Stimulated activated CD8-positive, alpha-beta memory T cell treated with anti-CD3 and anti-CD28 coated beads, Interleukin-4, amount 100 ng/mL, for 48 hours (primary cell): ENCODE measurements at places on chromosomes 1 and 21.

- no peak for DNase-seq
Measured at GRCh38 chr1:12415038-12415466, 185.2 kb downstream of the VPS13D start.

DNA sequence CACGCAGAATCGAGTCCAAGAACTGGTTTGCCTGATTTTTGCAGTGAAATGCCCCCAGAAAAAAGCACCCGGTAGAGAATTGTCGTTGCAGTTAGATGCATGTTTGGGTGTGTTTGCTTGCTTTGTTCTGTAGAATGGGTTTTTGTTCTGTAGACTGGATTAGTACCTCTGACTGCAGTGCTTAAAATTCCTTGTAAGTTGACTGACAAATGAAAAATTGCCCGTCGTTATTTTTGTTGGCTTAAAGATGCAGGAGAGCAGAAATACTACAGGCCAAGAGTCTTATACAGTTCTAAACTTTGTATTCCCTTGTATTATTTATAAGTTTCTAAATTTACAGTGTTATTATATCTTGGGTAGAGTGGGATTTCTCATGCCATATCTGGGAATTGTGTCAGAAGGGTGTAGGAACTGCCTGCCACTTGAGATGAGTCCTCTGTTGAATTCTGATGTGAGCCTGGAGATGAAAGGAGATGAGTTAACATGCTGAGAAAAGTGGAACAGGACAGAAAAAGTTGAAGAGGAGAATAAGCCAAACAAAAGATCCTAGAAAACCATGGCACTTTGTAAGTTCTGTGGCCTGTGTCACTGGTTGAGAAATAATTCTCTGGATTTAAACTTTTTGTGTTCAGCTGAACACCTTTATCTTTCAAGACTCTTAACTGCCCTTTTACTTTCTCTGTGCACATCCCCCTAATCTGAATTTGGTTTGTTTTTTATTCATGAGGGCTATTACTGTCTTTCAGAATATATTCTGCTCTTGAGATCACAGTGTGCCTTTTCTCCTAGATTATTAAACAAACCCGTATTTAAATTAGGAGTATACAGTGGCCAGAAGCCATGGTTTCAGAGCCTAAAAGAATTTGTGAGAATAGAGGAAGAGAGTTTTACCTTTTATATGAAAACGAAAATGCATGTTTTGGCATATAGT lies 1.4 kb downstream of the DESI2 start:
- no peak for DNase-seq

GRCh38 chr1:23422241-23422877 lies 2.2 kb downstream of the TCEA3 start:
- peak; percentile 59 for DNase-seq

GRCh38 chr1:40312238-40313205 lies 4.6 kb downstream of the COL9A2 start:
- DNase-seq, result no peak

DNA sequence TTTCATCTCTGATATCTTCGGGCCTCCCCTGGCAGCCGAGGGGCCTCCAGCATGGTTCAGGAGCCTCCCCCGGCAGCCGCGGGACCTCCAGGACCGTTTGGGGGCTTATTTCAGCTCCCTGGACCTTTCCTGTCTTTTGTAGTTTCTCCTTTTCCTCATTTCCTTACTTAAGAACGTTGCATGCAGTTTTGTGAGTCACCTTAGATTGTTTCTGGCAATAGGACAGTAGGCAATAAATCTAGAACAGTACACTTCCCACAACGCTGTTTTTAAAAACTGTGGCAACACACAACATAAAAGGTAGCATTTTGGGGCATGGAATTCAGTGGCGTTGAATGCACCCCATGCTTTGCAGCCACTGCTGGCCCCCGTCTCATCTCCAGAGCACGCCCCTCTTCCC lies 24.4 kb downstream of the FAAP20 start:
- no peak for DNase-seq

DNA sequence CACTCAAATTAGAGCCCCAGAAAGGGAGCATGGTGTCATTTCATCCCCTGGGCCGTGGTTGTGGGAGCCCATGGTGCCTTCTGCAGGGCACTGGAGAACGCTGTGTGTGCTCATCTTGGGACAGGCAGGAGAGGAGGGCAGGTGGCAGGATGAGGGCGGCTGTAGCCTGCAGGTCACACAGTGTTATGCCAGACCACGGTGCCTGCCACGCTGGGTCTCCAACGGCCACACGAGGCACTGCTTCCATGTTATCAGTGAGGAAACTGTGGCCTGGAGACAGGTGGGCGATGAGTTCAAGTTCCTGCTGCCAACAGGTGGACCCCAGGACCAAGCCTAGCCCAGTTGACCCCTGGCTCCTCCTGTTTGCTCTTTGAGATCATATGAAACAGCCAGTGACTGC lies 21.0 kb downstream of the ABCG1 start:
- DNase-seq, result no peak

DNA sequence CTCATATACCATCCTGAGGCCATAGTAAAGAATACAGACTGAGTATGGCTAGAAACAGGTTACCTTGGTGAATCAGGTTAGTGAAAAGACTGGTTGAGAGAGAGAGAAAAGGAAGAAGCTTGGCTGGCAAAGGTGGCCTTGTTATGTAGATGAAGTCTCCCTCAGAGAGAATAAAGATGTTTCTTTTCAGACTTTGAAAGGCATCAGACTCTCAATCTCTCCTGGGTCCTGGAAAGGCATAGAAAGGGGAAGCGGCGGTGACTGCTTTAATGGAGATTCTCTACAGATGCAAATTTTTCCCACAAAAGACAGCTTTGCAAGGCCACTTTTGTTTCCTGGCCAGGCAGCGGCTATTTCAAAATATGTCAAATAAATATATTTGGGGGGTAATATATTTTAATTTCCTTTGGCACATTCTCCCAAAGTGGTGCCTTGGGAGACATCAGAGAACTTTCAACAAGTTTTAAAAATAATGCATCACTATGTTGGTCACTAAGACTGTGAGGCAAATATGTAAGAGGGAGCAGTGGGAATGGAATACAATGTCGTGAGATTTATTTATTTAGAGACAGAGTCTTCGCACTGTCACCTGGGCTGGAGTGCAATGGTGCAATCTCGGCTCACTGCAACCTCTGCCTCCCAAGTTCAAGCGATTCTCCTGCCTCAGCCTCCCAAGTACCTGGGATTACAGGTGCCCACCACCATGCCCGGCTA lies 46.1 kb downstream of the NPHS2 start:
- DNase-seq, result no peak

DNA sequence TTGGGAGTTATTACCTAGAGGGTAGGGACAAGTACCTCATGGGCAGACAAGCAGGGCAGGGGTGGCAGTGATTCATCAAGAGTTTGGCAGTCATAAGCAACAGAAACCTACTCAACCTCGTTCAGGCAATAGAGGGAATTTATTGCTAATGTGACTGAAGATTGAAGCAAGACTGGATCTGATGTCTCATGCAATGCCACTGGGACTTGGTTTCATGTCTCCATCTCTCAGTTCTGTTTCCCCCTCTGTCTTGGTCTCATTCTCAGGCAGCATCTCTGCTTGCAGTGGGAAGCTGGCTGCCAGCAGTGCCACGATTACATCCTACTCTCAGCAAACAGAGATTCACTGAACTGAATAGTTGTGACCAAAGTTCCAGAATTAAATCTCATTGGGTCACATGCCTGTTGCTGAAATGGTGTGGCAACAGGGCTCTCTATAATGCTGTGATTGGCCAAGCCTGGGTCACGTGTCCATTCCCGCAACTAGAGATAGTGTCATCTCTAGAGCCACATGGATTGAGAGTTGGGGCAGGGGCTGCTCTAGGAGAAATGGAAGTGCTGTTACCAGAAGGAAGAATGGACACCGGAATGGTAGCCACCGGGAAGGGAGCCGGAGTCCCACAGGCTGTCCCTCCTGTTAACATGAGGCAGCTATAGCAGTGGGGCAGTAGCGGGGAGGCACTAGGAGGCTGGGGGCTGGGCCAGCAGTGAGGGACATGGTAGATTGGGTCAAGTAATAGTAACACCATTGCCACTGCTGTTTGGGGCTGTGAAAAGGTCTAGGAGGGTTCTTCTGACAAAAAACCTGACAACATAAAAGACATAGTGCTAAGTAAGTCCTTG lies 3.9 kb upstream of the CDC42 start:
- peak; percentile 58 for DNase-seq

GRCh38 chr1:115237507-115237906 lies 100.5 kb downstream of the NGF start:
- DNase-seq, result no peak

DNA sequence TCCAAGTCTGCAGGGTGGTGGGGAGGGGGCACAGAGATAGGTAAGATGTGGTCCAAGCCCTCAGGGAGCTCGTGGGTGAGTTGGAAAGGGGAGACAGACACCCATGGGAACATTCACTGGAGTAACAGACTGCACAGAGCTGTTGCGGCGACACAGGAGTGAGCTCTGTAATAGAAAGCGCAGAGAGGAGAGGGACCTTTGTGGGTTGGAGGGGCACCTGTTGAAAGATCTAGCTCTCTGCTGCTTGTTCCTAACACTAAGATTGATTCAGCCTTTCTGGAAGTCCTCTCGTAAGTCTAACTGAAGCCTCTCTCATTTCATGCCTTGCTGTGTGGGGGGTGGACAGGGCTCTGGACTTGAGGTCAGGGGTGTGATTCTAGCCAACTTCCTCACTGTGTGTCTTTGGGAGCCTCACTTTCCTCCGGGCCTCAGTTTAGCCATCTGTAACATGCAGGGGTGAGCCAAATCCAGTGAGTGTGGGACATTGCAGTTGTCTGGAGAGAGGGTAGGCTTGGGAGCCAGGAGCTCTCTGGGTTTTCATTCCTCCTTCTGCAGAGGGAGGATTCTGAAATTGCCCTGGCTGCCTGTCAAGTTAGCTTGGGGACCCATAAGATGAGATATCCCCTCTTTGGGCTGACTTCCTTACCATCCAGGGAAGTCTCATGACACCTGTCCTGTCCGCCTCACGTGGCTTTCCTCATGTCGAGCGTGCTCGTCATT lies 2.0 kb upstream of the ACOT11 start:
- no peak for DNase-seq

DNA sequence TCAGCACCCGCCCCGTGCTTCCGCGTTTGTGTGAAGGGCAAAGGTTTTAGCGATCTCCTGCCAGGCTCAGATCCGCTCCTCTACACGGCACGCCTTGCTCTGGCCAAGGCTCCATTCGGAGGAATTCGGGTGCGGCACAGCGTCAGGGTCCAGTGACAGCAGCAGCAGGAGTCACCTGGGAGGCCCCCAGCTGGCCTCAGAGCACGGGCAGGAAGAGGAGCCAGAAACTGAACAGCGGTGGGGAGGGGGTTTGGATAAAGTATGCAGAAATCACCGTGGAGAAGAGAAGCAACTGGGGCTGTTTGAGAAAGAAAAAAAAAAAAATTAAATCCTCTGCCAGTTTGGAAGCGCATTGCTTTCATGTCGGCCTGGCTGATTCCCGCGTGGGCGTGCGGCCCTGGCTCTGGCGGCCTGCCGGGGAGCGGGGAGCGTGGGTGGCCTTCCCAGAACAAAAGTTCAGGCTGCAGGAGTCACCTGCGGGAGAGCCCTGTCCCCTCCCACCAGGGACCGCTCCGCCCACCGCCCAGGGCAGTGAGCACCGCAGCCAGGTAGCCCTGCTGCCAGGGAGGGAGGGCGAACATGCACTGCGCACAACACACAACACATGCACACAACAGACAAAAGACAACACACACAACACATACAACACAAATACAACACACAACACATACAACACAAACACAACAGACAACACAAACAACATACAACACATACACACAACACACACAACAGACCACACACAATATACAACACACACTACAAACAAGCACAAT lies 107.6 kb downstream of the ETS2 start:
- DNase-seq, result no peak

DNA sequence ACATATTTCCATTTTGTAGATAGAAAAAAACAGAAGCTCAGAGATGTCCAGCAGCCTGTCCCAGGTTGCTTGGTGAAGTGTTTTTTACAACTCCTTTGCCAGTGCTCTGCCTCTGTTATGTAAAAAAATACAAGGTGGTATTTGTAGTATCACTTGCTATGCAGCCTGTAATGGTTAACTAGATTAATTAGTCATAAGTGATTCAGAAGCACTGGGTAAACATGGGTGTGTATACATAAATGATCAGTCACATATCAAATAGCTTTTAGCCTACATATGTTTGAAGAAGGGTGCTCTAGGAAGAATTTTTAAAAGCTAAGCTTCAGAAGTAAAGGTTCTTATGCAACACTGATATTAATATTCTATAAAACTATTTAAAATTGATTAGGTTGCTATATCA lies 70.0 kb upstream of the MAGI3 start:
- DNase-seq, result no peak

GRCh38 chr1:160167056-160167455 lies 15.7 kb downstream of the ATP1A4 start:
- DNase-seq, result no peak

- no peak for DNase-seq
Measured at GRCh38 chr1:156755527-156755950, 4.1 kb upstream of the HDGF start.

- no peak for DNase-seq
Measured at GRCh38 chr1:71074681-71075080, 6.2 kb downstream of the ZRANB2 start.

DNA sequence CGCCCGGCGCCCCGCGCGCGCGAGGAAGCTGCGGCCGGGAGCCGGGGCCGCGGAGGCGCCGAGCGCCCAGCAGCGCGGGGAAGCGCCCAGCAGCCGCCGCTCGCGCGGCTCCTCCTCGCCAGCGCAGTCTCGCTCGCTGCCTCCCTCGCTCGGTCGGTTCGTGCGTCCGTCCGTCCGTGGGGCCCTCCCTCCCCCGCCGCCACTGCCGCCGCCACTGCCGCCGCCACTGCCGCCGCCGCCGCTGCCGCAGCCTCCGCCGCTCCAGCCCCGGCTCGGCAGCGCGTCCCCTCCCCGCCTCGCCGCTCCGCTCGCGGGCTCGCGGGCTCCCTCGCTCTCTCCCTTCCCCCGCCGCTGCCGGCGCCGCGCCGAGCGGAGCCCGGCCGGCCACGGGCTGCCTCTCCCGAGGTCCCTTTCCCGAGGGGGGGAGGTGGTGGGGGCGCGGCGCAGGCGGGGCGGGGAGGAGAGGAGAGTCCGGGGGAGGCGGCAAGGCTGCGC lies at the start of gene KCND3:
Gene KCND3, minus strand, starts transcription at position 138 of the 495 bp plus-strand sequence.
- DNase-seq, result peak; percentile 31

DNA sequence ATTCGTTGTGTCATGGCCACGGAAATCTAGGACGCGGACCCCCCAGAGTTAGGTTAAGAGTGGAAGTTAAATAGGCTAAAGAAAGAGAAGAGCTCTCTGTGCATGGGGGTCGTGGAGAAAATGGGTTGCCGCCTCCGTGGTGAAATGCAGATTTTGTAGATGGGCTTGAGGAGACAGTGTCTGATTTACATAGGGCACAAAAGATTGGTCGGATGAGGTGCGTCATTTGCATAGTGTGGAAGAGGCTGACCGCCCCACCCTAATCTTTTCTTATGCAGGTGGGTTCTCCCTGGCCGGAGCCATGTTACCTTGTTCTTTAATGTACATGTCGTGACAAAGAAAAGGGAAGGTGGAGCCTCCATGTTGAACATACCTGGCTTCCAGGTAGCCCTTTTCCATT lies 14.3 kb upstream of the SLC5A9 start:
- no peak for DNase-seq

DNA sequence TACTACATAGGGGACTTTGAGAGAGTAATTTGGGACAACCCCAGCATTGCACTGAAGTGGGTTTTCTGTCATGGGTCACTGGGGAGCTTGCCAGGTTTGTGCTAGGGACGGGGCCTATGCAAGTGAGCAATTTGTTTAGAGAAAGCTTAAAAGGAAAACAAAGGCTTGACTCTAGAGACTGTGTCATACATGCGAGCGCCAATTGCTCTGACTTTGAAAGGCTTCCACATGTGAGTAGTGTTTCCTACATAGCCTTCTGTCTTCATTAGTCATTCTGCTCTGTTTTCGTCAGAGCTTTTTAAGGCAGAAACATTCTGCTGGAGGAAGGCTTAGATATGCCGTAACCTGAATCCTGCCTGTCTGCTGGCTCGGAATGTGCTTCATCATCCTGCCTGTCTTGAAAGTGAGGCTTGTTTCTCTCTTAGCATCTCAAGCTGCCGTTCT lies 28.4 kb downstream of the TRIM45 start:
- no peak for DNase-seq
